A172 (cell line): ENCODE measurements at places on chromosomes 7 and 10. TPM values are rescaled to one million over a fixed set of nuclear protein-coding genes. Genes with fewer than 3 reads are reported as not detected.
A peak's percentile ranks its signal among the peaks of the same experiment; 100 is the strongest.

DNA sequence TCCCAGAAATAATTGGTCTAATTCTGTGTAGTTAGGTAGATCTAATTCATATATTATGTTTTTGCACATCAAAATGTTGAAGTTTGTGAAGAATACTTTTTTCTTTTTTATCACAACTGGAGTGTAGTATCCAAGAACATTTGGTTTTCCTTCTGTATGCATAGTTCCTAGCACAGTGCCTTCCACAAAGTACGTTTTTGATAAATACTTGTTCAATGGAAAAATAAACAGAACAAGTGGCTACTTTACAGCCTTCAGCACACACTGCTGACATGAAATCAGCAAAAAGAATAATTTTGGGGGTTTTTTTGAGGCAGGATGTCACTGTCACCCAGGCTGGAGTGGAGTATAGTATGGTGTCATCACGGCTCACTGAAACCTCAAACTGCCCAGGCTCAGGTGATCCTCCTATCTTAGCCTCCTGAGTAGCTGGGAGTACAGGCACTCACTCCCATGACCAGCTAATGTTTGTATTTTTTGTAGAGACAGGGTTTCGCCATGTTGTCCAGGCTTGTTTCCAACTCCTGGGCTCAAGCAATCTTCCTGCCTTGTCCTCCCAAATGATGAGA lies 27.9 kb downstream of the TARP start:
- DNase-seq, result no peak

The CYP3A7 gene
- total RNA-seq, result not detected in 2 replicates

- DNase-seq, result no peak
Measured at GRCh38 chr7:28800150-28800549, 158.0 kb downstream of the TRIL start.

GRCh38 chr10:71392292-71392691 lies 4.4 kb upstream of the CDH23 start:
- DNase-seq, result no peak

The VIPR2 gene
- total RNA-seq, result 0.12 TPM in 1 of 2 replicates, not detected in the other

The CDC14C gene
- total RNA-seq, result 0.09 TPM in 1 of 2 replicates, not detected in the other

The ING3 gene
- total RNA-seq, result 19.7 and 32.2 TPM in 2 replicates

DNA sequence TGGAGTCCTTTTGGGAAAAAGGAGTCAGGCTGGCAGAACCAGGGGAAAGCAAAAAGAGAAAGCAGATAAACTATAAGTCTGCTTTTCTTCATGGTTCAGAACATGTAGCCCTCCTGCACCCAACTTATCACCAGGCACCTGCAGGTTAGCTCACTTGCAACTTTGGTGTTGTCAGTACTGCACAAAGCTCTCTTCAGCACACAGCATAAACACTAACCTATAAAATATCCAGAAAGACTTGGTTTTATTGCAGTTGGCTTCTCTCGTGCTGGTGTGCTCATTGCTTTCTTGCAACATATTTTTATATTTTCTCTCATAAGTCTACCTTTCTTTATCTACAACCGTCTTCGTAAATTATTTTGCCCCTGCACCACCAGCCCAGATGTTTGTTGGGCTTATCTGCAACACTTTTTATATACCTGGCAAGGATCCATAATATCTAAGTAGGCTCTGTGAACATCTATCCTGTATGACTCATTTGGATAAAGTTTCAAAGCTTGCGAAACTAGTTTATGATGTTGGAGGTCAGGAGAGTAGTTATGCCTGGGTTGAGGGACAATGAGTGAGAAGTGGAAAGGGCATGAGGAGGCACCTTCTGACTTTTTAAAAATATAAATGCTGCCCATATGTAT lies 164.6 kb downstream of the ANKRD30A start:
- DNase-seq, result no peak

The CHAT gene
- total RNA-seq, result not detected in 2 replicates

DNA sequence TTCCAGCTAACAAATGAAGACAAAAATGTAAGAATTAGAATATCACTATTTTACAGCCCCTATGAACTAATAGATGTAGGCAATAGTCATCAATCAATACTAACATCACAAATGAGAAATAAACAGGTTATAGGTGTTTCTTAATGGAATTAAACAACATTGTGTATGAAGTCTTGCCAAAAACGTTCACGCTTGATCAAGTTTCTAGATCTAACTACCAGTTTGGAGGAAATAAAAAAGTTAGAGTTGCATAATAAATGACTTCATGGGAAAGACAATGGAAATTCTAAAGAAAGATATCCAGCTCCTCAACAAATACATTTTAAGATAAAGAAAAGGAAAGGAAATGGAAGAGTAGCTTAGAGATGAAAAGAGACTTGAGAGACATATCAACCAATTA lies 19.7 kb downstream of the TAC1 start:
- DNase-seq, result no peak

The CRHR2 gene
- total RNA-seq, result not detected in 2 replicates

DNA sequence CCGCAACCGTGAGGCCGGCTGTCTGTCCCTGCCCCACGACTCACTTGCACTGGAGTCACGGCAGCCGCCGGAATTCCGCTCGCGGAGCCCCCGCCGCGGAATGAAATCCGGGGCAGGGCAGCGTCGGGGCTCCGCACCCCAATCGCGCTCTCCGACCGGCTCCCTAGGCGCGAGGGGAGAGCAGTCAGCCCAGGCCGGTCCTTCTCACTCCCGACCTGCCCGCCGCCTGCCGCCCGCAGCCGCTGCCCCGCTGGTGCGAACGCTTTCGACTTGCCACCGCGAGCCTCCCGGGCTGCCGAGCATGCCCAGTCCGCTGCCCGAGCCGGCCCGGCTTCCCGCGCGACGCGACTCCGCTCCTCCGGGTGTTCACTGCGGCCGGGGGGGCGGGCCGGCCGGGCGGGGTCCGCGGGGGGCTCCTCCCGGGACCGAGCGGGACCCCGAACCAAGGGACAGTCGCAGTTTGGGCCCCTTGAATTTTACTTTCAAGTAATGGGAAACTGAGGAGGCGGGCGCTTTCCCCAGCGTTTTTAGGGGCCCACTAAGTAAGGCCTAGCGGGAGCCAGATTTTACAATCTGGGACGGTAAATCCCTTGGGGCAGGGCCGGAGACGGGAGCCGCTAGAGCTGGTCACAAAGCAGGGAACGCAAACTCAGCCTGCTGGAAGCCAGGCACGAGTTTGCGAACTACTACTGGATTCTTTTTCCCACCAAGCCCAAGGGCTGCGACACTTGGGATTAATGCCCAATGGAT lies at the start of gene SGMS1:
TSS of gene SGMS1 (minus strand) at position 294 of the 750 bp plus-strand sequence. CDS start 279,842 bp downstream, outside the sequence.
- DNase-seq, result peak; percentile 39

- DNase-seq, result no peak
Measured at GRCh38 chr10:130606001-130606405, 469.8 kb downstream of the GLRX3 start.

- DNase-seq, result peak; percentile 95
Measured at GRCh38 chr10:114026189-114027040, 17.3 kb upstream of the ADRB1 start.

DNA sequence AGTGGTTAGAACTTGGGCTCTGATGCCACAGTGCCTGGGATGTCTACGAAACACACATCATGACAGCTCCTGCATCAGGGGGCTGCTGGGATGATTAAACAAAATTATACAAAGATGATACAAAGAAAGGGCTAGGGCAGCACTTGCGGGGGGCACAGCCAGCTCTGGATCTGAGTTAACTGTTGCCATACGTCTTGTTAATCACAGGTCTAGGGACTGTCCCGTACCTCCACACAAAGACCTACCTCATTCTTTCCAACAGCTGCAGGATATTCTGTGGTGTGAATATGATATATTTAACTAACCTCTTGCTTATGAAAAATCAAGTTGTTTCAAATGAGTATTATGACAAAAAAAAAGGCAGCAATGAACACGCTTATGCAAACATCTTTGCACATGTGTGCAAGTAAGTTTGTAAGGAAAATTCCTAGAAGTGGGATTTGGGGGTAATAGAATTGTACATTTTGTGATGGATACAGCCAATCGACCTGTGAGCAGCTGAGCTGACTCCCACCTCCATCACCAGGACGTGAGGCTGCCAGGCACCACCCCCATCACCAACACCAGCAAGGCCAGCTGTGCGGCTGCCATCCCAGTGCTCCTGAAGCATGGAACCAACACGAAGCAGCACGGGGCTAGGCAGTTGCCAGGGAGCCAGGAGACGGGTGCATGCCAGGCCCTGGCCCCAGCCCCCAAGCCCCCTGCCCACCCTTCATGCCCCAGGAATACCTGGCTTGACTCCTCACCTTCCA lies 23.5 kb downstream of the PTPRN2 start:
- no peak for DNase-seq

GRCh38 chr7:88540012-88540411 lies 219.5 kb upstream of the ZNF804B start:
- DNase-seq, result no peak

The PRLHR gene
- not detected in 2 replicates for total RNA-seq

DNA sequence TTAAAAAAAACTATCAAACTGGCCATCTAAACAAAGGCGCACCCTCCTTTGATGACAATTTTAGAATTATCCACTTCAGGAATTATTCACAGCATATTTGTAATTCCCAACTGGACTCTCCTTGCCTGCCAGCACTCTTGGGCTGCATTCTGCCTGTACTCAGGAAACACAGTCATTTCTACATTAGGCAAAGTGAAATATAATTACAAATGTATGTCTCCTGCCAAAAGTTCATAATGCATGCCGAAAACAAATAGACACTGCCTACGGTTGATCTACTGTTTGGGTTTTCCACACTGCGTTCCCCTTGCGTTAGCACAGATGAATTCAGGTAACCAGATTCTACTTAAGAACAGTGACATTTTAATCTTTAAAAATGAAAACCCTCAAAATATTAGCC lies 1.9 kb downstream of the HGF start:
- DNase-seq, result no peak

DNA sequence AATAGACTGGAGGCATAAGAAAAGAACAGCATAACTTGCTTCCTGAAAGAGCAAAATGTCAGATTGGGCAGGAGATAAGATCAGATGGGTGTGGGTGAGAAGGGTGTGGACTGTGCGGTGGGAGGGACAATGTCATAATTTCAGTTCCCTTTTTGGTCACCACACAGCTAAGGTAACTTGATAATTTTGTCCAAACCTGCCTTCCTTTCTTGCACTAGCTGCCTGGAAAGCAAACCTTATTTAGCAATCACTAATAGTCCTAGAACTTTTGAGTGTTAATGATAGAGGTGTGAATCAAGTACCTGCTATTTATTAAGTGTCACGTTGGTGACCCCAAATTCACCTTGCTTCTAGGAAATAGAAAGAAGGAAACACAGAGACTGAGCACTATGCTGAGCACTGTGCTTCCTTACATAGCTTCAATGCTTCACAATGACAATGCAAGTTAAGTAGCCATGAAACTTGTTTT lies 72.4 kb upstream of the SP4 start:
- DNase-seq, result no peak

The AGAP3 gene
- total RNA-seq, result 46.4 and 58.9 TPM in 2 replicates

The PTN gene
- total RNA-seq, result 11.9 and 12.5 TPM in 2 replicates

DNA sequence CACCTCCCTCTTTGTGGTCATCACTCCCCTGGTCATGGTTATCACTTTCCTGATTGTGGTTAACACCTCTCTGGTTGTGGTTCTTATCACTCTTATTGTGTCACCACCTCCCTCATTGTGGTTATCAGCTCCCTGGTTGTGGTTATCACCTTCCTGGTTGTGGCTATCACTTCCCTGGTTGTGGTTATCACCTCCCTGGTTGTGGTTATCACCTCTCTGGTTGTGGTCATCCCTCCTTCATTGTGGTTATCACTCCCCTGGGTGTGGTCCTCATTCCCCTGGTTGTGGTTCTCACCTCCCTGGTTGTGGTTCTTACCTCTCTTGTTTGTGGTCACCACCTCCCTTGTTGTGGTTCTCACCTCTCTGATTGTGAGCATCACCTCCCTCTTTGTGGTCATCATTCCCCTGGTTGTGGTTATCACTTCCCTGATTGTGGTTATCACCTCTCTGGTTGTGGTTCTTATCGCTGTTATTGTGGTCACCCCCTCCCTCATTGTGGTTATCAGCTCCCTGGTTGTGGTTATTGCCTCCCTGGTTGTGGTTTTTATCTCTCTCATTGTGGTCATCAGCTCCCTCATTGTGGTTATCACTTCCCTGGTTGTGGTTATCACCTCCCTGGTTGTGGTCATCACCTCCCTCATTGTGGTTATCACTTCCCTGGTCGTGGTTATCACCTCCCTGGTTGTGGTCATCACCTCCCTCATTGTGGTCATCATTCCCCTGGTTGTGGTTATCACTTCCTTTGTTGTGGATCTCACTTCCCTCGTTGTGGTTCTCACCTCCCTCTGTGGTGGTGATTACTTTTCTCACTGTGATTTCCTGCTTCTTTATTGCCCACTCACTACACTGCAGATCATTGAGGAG lies 106.7 kb downstream of the GPR26 start:
- DNase-seq, result no peak

DNA sequence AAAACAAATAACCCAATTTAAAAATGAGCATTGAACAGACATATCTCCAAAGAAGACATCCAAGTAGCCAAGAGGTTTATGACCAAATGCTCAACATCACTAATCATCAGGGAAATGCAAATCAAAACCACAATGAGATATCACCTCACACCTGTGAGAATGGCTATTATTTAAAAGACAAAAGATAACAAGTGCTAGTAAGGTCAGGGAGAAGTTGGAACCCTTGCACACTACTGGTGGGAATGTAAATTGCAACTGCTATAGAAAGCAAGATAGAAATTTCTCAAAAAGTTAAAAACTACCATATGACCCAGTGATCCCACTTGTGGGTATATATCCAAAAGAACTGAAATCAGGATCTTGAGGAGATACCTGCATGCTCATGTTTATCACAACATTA lies 49.5 kb downstream of the SGMS1 start:
- no peak for DNase-seq

The PKD2L1 gene
- total RNA-seq, result not detected in 2 replicates

DNA sequence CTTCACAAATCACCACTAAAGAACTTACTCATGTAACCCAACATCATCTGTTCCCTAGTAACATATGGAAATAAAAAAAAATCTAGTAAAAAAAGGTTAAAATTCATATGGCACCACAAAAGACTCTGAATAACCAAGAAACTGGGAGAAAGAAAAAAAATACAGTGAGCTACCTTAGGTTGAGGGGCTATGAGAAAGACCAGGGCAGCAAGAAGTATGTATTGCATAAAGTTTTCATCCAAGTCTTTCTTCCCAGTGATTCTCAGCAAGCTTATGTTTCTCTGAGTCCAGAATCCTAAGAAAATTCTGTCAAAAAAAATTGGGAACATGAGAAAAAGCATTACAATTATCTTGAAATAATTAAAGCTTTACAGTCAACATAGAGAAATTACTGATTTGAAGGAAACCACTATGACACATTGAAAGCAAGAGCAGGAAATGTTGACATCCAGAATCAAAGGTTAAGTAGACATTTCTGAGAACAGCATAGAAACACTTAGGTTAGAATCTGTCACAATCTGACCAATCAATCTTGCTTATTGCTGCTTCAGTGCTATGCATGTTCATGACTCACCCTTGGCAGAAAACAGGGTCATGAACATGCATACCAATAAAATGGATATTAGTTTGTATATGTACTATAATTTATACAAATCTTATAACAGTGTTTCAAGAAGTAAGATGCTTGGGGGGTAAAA lies 494.0 kb upstream of the POT1 start:
- DNase-seq, result peak; percentile 46

DNA sequence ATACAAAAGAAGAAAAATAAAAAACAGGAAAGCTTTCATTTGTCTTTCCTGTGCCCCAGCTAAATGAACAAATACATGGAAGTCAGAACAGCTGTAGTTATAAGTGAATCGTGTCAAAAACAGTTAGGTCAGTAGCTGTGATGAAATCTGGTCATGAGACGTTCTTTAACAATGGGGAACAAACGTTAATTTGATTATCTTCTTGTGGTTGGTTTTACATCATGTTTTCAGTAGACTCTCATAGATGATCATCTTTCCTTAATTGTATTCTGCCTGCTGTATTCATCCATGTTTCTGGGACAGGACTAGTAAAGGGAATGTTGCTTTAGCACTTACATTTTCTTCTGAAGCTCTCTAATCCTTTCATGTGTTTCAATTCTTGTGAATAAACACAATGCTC lies 97.0 kb downstream of the PCLO start:
- no peak for DNase-seq
